ENCODE measurements at places on chromosomes 6 and 20.

DNA sequence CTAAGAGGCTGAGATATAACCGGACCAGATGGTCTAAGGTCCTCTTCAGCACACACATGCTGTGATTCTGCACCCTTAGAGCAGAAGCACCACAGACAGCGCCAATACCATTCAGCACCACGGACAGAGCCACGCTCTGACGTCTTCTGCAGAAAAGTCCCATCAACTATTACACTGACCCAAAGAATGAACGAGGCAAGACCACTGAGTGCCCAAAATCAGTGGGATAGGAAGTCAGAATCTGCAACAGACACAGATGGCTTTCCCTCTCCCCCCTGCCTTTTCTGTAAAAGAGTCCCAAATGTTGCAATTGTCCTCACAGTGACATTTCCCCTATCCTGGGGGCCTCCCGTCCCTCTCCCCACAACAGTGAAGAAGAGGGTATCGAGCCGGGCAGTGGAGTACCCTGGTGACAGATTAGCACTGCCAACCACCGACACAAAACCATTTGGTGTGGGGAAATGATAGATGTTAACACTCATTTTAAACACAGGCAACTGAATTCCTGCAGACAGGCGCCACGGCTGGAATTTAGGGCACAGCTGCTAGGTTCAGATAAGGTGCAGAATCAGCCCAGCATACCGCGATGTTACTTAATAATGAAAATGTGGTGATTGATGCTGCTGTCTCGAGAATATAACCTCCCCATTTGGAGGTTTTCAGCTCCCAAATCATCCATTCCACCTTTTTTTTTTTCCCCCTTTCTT is 66.6 kb upstream of the CTNNBL1 start:
- DNase-seq = no peak

DNA sequence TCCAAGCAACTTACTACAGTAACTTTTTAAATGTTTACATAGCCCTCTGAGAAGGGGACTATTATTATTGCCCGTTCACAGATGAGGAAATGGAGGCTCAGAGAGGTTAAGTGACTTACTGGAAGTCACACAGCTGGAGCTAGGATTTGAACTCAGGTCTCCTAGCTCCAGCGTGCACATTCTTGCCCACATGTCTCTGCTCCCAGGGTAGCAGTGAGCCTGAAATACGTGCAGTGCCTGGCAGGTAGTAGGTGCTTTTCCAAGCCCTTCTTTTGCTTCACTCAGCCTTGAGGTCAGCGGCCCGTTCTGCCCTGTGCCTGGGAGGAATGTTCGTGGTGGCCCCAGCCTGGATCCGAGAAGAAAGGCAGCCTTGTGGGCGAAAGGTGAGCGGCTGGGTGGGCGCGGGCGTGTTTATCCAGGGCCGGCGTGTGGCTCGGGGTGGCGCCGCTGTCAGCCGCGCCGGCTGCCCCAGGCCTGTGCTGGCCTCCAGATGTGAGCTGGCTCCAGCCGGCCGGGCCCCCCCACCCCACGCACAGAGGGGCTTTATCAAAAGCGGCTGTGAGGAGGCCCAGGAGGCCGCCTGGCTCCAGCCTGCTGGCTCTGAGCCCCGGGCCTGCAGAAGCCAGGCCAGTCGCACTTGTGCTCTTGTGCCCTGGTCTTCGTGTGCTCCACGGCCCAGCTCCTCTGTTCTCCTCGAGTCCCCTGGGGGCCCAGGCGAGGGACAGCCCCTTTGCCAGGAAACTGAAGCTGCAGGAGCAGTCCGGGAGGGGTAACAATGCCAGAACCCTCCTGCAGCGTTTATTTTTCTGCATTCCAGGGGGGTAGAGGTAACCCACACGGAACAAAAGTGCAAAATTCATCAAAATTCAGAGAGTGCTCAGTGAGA is 58.1 kb downstream of the UBE2V1 start:
- DNase-seq = no peak

DNA sequence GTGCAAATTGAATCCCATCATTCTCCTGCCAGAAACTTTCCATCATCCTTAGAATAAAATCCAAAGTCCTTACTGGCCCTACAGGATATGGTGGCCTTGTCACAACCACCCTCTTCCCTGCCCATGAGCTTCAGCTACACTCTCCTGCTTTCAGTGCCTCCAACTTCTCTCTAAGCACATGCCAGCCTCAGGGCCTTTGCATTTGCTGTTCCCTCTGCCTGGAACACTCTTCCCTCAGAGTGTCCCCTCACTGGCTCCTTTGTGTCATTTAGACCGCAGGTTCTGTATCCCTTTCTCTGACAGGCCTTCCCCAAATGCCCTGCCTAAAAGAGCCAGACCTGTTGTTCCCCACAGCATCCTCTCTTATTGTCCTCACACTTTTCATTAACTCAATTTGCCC is 18.2 kb downstream of the HCK start:
- no peak for DNase-seq

- DNase-seq = peak; percentile 53
Observed at GRCh38 chr6:166626177-166627032, 646 bp downstream of the RPS6KA2 start.

DNA sequence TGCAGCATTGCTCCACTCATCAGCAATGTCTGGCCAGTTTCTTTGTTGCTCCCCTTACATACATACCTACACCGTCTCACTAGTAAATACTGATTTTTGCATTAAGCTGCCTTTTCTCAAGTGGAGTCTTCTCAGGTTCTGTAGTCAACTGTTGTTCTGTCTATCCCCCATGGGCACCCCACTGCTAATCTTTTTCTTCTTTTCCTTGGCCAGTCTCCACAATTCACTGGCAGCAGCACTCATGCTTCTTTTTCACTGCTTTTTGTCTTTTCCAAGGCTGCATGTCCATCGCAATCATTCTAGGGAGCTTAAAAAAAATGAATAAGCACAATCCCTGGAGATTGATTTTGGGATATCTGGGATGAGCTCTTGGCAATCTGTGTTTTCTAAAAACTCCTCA is 10.3 kb upstream of the ERVFRD-1 start:
- no peak for DNase-seq

DNA sequence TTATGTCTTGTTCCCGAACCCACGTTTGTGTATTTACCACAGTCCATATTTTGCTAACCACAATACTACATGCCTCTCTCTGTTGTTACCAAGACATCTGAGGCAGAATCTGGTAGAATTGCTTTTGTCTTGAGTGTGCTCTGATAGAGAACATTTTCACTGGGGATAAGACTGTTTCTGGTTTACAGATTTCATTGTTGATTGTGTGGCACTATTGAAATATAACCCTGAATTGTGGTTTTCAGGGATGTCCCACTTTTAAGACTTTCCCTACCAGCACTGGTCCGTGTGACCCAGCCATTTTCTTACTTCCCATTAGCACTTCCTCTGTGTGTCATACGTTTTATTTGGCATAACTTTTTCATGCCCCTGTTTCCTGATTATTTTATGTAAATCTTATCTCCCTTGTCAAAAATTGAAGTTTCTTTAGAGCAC is 12.2 kb downstream of the NCOA7 start:
- no peak for DNase-seq
